ENCODE measurements at places on chromosomes 7 and 10.
A peak's percentile ranks its signal among the peaks of the same experiment; 100 is the strongest.

DNA sequence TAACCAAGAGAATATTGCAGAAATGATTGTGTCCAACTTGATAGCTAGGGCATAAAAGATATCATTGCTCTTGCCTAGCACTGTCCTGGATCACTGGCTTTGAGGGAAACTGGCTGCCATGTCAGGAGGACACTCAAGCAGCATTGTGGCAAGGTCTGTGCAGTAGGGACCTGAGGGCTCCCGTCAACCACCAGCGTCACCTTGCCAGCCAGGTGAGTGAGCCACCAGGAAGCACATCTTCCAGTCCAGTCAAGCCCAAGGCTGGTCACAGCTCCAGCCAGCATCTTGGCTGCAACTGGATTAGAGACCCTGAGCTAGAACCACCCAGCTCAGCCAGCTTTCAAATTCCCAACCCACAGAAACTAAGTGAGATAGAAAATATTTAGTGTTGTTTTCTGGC, 392.7 kb downstream of the CALN1 start:
- DNase-seq = no peak

- no peak for DNase-seq
Measured at GRCh38 chr7:143406002-143406357, 2.7 kb downstream of the EPHA1 start.

- DNase-seq = no peak
Measured at GRCh38 chr10:15222511-15222910, 54.0 kb upstream of the NMT2 start.

DNA sequence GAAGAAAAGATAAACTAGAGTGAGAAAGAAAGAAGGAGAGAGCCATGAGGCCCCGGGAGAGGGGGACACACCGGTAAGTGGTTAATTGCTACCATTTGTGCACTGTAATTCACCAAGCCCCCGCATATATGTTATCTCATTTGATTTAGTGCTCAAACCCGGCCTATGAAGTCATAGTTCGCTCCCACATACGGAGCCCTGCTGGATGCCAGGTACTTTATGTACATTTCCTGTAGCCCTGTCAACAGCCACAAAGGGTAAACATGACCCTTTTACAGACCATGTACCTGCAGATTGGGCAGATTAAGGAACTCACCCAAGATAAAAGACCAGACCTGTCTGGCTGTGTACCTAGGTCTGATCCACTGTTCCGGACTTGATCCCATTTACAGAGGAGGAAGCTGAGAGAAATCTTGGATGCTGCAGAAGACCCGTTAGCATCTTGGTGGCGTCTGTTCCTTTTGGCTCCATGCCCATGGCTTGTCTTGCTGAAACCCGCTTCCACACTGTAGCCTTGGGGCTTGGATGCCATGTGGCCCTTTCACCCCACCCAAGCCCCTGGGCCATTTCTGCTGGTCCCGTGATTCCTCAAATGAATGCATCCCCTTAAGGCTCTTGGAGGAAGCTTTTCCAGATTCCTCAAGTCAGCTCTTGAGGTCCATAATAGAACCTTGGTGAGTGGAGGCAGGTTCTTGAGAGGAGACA, 32.3 kb downstream of the FAM241B start:
- DNase-seq = no peak

GRCh38 chr10:36281831-36282331, 639.8 kb upstream of the FZD8 start:
- no peak for DNase-seq

DNA sequence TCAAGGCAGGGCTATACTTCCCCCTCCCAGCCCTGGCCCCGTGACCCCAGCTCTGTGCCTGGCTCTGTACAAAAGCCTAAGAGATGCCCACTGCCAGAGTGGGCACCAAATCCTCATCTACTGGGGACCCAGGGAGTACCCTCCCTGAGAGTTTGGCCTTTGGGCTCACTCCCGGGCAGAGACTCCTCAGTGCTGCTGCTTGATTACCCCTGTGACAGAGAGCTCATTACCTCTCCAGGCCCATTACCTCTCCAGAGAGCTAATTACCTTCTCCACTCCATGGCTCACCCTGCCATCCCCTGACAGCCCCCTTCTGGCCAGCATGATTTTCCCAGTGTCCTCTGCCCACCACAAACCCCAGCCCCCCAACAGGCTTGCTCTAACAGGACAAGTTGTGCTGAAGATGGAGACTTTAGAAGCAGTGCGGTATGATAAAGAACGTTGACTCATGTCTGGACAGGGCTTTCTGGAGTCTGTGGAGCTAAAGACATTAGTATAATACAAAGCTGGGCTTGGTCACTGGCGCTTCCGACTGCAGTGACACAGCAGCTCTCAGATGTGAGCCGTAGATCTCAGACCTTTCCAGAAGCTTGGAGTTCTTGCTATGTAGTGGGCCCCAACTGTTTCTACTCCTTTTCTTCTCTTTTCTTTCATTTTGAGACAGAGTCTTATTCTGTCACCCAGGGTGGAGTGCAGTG, 111.3 kb upstream of the KCTD7 start:
- DNase-seq = no peak

GRCh38 chr10:75916906-75917305, 485.5 kb downstream of the LRMDA start:
- DNase-seq = no peak

GRCh38 chr7:139992353-139993044, 70.3 kb downstream of the PARP12 start:
- DNase-seq = no peak

GRCh38 chr7:99465421-99465768, 572 bp downstream of the ATP5MF start:
- no peak for DNase-seq

GRCh38 chr7:88289564-88290025, 17.1 kb downstream of the STEAP4 start:
- DNase-seq = no peak

DNA sequence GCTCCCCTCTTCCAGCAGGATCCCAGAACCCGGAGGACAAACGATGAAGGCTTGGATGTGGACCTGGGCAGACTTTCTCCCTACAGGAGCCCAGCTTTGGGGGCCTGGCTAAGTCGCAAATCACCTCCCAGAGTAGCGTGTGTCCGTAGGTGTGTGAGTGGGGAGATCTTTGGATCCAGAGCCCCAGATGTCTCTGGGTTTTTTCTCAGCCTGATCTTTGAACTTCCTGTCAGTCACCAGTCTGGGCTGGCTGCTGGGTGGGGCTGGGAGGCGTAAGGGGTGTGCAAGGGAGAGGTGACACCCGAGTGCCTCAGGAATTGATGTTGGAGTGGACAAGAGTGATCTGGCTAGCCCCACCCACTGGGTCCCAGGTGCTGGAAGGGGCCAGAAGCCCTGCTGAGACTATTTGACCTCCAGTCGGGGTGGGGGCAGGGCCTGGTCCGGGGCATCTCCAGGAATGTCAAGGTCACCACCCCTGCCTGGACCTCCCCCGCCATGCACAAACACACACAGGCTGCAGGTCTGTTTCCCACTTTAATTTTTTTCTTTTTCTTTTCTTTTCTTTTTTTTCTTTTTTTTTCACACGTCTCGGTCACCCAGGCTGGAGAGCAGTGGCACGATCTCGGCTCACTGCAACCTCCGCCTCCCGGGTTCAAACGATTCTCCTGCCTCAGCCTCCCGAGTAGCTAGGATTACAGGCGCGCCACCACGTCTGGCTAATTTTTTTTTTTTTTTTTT, at the start of gene MOGAT3:
Gene MOGAT3 (minus strand): TSS at position 175 of the 738 bp plus-strand sequence. CDS start 182 bp downstream, outside the sequence.
- DNase-seq = no peak

DNA sequence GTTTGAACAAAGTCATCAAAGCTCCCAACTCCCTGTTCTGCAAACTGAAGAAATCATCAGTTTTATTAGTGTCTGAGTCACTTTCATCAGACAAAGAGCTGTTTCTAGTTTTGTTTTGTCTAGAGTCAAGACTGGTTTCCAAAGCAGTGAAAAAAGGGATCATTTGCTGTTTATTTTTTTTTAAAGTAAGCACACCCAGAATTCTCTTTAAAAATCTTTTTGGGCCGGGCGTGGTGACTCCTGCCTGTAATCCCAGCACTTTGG, 972.0 kb upstream of the CELF2 start:
- no peak for DNase-seq

GRCh38 chr10:75646916-75647315, 215.5 kb downstream of the LRMDA start:
- no peak for DNase-seq

DNA sequence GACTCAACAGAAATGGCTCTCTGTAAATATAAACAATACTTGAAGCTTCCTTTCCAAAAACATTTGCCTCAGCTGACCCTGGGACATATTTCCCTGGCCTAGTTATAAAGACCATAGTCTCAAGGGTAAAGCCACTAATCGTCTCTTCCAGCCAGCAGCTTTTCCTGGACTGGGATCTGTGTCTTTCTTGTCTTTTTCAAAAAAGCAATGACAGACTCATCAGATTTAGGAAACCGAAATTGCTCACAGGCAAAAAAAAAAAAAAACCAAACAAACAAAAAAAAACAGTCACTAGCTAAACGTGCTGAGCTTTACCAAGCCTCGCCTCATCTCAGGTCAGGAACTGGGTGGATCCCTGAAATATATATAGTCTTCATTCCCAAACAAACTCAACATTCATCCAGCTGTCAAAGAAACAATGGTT, 23.5 kb downstream of the STN1 start:
- peak; percentile 55 for DNase-seq

DNA sequence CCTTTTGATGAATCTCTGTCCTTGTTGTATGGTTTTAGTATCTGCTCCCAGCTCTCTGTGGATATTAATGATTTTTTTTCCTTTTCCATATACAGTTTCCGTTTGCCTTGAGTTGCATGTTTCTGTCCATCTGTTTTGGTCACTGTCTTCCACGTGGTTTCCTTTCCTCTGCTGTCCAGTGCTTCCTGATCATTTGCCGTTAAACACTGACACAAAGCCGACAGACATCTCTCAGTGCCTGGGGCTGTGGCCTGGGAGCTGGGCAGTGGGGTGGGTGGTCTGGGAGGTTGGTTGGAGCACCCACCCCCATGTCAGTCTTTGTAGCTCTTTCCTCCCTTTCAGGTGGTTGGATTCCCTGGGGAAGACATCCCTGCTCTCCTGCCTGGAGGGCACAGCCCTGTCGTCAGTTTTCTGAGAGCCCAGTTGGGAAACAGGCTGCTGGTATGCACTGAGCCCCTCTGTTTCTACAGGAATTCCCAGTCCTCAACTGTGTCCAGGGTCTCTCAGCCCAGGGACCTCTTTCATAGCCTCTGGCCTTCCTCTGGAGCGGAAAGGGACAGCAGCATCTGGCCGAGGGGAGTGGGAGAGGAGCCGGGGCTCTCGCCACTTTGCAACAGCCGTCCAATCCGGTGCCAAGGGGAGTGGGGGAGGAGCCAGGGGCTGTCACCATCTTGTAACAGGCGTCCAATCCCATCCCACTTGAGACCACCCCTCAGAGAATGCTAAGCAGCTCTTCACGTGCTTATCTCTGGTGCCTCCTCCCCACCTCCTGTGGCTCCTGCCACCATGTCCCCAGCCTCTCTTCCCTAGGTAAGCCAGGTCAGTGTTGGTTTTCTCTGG, 26.7 kb upstream of the MKI67 start:
- no peak for DNase-seq

- no peak for DNase-seq
Measured at GRCh38 chr10:129849452-129849750, 114.7 kb downstream of the EBF3 start.

DNA sequence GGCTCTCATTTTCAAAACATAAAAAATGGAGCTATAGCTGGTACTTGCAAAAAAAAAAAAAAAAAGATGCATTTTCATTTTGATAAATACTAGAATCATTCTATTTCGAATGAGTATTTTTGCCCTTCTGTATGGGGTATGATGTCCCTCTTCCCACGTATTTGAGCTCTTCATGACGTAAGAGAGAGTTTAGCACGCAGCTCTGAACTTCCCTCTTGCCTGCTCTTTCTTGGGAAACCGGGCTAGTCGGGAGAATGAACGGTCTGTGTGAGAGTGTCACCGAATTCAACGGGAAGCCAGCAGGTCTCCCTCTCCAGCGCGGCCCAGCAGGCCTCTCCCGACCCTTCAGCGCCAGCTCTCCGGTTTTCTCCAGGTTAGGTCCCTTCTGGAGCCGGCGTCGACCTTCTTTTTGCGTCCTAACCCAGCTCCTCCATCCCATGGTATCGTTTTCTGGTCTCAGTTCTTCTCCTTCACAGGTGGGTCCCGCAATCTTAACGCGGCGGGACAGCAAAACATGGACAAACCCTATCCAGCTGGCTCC, 159.2 kb upstream of the PITRM1 start:
- DNase-seq = no peak

- no peak for DNase-seq
Measured at GRCh38 chr10:17206210-17206709, 4.8 kb upstream of the TRDMT1 start.

DNA sequence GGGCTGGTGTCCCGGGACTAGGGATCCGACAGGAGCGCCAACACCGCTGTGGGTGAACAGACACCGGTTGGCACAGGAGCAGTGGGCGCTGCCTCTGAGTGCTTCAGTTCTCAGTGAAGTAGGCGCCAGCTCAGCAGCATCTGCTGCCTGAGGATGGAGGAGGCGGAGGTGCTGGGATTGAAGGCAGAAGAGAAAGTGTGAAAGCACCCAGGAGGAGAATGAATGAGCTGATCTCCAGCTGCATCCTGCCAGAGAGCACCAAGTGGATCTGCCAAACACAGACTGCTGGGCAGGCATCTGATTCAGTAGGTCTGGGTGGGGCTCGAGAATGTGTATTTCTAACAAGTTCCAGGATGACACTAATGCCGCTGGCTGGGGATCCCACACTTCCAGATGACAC, 74.5 kb downstream of the LANCL2 start:
- DNase-seq = no peak

DNA sequence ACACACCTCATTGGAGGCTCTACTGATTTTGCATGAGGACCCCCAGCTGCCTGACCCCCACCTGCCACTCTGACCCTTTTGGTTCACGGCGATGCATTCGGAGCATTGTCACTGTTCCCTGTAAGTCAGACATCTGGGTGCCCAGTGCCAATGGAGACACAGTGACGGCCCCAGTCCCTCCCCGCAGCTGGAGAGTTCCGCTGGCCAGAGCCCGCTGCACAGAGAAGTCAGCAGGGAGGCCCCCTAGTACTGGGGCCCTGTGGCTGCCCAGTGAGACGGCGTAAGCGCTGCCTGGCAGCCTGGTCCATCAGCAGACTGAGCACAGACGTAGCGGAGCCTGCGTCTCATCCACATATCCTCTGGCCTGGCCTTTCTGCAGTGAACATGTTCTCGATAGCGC, 77.5 kb downstream of the NKX6-2 start:
- DNase-seq = no peak

- peak; percentile 75 for DNase-seq
Measured at GRCh38 chr10:77756319-77757232, 119.0 kb upstream of the KCNMA1 start.

DNA sequence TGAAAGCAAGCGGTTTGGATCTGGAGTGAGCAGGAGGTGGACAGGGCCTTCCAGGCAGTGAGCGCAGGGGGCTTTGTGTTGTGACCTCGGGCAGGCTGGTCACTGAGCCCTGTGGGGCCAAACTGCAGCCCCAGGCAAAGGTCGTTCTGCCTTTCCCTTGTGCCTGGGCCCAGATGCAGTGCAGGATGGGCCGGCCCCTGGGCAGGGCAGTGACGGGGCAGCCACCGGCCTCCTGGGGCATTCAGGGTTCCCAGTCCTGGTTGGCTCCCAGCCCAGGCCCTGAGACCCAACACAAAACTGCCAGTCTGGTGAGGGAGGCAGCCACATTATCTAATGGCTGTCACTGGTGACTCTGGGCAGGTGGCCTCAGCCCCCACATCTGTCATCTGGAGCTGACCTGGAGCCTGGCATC, 7.1 kb downstream of the ARPC1B start:
- DNase-seq = no peak
